Stimulated activated CD4-positive, alpha-beta T cell treated with anti-CD3 and anti-CD28 coated beads, Interleukin-4, amount 100 ng/mL, for 24 hours (primary cell): ENCODE measurements at places on chromosomes 7 and 10.

DNA sequence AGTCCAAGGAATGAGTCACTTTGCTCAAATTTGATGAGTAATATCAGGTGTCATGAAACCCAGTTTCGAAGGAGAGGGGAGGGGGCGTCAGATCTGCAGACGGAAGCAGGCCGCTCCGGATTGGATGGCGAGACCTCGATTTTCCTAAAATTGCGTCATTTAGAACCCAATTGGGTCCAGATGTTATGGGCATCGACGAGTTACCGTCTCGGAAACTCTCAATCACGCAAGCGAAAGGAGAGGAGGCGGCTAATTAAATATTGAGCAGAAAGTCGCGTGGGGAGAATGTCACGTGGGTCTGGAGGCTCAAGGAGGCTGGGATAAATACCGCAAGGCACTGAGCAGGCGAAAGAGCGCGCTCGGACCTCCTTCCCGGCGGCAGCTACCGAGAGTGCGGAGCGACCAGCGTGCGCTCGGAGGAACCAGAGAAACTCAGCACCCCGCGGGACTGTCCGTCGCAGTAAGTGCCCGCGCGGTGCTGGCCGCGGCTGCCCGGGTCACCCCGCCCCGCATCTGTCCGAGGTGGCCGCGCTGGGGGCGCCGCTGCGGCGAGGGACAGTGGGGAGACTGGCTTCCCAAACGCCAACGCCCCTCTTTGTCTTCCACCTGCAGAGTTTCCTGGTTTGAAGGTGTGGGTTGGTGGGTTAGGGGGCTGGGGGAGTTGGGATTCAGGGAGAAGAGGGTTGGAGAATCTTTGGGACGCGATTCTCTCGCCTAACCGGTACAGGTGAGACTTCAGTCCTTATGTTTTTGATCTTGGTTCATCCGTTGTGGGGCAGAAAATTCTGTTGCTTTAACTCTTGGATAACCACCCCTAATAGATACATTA, at the start of gene TAC1:
Gene TAC1, plus strand, starts transcription at position 351 of the 829 bp plus-strand sequence. CDS start 527 bp downstream, outside the sequence.
- no peak for DNase-seq

- no peak for DNase-seq
Observed at GRCh38 chr7:128407751-128408708, 1.8 kb downstream of the IMPDH1 start.

DNA sequence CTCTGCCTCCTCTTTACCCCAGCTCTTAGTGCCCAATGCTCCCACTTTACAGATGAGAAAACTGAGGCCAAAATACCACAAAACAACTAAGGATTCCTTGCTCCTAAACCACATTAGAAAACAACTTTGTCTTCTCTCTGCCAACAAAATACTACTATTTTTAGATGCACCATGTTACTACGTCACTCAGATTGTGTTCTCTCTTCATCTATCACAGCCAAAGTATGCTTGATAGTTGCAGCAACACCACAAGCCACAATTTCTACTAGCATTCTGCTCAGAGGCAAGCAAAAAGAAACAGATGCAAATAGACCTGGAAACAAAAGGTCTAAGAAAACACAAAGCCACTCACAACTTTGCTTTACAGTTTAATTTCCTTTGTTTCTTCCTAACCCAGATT, 3.3 kb upstream of the PDE1C start:
- DNase-seq = no peak

DNA sequence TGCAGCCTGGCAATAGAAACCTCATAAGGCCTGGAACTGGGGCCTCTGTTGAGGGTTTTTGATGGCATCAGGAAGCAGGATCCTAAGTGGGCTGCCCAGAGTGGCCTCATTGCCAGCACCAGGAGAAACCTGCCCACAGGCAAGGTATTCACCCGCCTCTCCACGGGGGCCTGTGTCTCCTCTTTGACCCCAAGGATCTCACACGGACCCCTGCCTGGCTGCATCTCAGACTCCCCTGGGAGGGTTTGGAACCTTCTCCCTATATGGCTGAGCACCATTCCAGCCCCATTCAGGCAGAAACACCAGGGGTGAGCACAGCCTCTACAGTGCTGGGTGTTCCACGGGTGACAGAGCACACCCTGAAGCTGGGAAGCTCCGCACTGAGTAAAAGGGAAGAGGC, 14.6 kb upstream of the C10orf71 start:
- no peak for DNase-seq

DNA sequence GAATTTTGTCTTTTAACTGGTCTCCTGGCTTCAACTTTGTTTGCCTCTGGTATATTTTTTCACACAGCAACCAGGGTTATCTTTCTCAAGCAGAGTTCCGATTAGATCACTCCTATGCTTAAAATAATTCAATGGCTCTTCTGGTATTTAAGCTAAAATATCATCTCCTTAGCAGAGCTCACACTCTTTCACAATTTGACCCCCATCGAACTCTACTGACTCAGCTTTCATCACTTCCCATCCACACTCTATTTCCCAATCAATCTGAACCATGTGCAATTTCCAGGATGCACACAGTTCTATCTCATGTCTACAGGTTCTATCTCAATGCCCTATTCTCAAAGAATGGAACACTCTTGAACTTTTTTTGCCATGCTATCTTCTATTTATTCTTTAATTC, 809.5 kb downstream of the GRID1 start:
- DNase-seq = no peak

DNA sequence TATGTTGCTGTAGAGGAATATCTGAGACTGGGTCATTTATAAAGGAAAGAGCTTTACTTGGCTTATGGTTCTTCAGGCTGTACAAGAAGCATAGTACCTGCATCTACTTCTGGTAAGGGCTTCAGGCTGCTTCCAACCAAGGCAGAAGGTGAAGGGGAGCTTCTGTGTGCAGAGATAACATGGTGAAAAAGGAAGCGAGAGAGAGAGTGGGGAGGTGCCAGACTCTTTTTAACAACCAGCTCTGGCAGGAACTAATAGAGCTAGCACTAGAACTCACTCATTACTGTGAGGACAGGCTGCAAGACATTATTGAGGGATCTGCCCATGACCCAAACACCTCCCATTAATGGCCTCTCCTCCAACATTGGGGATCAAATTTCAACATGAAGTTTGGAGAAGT, 94.5 kb downstream of the KIF20B start:
- DNase-seq = no peak

- DNase-seq = no peak
Observed at GRCh38 chr7:132723506-132724081, 147.3 kb upstream of the PLXNA4 start.
